ENCODE measurements at places on chromosomes 3 and 15.

GRCh38 chr15:93141371-93141794, 52.4 kb upstream of the RGMA start:
- peak; percentile 5 for DNase-seq

DNA sequence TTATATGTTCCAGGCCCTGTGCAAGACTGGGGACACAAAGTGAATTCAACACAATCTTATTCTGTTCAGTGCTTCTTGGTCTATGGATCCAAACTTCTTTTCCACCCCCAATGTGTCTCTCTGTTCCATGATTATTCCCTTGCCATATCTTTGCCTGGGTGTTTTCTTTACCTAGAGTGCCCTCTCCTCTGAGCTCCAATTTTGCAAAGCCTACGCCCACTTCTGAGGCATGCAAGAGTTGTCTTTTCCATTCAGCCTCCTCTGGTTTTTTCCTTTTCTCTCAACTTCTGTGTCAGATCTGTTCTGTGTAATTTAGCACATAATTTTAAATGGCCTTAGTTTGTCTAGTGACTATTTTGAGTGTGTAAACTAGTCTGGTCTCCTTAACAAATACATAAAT, 72.8 kb upstream of the PLCL2 start:
- DNase-seq, result no peak

- DNase-seq, result no peak
These were observed 23.3 kb upstream of the CHMP2B start for GRCh38 chr3:87203809-87204208.

- no peak for DNase-seq
These were observed 12.8 kb downstream of the UBR1 start for GRCh38 chr15:43093026-43093425.

DNA sequence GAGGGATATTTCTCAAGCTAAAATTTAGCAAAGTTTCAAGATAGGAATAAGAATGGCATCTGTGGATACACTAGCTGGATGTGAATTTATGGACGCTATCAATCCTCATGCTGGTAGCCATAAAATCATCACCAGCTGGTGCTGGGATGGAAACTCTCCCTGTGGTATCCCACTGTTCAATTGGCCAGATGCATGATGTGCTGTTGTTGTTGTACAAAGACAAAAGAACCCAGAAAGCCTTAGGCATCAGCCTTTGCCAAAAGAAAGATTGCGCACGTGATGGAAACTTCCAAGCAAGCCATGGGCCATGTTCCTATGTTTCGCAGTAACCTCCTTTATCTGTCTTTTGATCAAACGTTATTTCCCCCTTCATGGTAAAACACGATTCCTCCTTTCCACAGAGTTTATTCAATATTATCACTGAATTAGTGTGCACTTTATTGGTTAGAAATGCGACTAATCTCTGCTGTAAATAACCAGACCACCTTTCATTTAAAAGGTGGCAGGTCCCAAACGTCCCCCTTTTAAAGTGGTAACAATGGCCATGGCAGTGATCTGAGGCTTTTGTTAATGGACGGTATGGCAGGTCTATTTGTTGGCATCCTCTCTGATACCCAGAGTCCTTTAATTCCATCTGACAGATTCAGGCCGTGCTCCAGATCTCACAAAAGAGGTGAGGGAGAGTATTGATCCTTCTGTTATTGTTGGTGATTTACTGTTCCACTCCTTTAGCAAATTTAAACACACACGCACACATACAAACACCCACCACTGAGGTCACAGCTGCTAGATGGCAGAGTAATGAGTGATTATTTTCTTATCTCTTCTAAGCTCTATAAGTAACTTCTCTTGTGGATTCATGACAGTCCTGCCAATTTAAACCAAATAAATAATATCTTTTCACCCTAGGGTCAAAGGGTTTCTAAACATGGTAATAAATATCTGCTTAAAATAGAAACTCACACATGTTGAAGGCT, 291.2 kb upstream of the KCNMB2 start:
- DNase-seq, result no peak

DNA sequence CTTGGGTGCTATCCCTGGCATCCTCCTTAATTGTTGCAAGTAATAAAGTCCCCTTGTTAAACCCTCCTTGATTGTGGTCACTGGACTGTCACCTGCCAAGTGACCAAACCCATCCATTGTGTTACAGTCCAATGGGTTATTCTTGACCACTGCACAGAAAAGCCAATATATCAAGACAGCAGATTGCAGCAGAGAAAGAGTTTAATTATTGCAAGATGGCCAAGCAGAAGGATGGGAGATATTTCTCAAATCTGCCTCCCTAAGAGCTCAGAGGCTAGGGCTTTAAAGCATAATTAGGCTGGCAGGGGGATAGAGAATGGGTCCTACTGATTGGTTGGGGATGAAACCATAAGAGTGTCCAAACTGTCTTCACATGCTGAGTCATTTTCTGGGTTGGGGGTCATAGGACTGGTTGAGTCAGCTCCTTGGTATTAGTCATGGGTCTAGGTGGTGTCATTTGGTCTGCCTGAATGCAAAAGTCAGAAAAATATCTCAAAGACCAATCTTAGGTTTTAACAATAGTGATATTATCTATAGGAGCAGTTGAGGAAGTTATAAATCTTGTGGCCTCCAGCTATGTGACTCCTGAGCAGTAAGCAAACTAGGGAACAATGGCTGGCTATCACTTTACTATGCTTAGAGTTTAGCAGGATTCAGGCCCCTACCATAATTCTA, 19.1 kb upstream of the XYLB start:
- no peak for DNase-seq

- no peak for DNase-seq
These were observed 5.5 kb upstream of the CX3CR1 start for GRCh38 chr3:39285332-39285731.

GRCh38 chr3:150495149-150495548, 51.1 kb downstream of the SERP1 start:
- no peak for DNase-seq

- DNase-seq, result no peak
These were observed 91.5 kb downstream of the ADAMTS17 start for GRCh38 chr15:100250176-100250800.

GRCh38 chr3:168844894-168845482, 749.3 kb upstream of the GOLIM4 start:
- DNase-seq, result no peak

GRCh38 chr3:17717411-17717810, 25.0 kb downstream of the TBC1D5 start:
- no peak for DNase-seq

DNA sequence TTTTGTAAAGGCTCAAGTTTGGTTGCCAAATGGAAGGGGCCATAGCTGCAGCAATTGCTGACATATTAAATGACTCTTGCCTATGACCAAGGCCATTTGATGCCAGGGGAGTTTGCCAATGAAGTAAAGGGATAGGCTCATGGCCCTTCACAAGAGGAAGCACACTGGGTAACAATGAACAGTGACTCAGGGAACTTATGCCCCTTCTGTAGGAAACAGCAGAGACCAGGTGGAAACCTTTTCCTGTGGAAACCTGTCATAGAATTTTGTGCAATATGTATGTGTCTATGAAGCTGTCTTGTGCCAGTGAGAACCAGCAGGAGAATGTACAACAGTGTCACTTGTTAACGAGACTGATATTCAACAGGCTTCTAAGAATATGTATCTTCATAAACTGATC, 25.4 kb upstream of the AVEN start:
- DNase-seq, result no peak

- no peak for DNase-seq
These were observed 171.2 kb downstream of the ADAMTS17 start for GRCh38 chr15:100170291-100171210.

- DNase-seq, result no peak
These were observed 82.1 kb downstream of the GABRB3 start for GRCh38 chr15:26690778-26691177.

DNA sequence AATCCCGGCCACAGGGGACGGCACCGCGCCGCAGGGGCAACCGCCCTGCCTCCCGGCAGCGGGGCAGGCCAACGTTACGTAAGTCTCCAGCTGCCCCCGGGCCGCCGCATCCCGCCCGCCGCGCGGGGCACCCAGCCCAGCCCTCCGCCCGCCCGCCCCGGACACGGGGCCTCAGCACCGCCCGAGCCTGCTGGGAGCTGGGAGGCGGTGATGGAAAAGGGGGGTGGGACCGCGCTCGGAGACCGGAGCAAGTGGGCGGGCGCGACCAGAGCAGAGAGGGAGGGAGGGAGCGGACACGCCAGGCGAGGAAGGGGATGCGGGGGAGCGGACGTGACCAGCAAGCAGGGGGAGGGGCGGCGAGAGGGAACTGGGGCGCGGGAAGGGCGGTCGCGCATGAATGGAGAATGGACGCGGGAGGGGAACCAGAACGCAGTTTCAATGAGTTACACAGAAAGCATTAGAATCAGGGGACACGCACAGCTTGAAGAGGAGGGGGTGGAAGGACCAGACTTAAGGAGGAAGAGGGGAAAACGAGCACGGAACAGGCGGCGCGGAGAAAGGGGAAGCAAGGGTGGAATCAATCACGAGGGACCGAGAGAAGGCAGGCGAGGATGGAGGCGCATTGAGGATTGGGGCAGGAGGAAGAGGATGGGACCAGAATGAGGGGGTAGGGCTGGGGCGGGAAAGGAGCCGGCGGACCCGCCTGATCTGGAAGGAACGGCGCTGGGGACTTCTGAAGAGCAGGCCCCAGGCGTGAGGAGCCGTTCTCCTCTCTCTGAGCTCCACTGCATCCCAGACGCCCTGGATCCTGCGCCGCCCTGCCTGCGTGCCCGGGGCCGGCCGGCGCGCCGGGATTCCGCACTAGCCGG, 559 bp downstream of the PKM start:
- DNase-seq, result peak; percentile 71

DNA sequence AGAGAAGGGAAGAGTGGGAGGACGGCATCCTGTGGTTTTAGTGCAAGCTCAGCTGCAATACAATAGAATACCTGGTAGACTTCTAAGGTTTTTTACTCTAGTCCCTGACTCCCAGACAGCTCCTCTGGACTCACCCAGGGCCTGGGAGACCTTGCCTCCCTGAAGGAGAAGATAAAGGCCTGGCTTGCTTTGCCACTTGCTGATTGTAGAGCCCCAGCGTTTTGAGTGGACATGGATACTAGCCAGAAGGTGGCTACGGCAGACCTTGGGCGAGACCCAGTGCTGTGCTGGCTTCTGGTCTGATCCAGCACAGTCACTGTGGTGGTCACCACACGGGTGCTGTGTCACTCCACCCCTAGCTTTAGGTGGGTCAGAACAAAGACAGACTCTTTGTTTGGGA, 72.2 kb upstream of the TTC14 start:
- no peak for DNase-seq

DNA sequence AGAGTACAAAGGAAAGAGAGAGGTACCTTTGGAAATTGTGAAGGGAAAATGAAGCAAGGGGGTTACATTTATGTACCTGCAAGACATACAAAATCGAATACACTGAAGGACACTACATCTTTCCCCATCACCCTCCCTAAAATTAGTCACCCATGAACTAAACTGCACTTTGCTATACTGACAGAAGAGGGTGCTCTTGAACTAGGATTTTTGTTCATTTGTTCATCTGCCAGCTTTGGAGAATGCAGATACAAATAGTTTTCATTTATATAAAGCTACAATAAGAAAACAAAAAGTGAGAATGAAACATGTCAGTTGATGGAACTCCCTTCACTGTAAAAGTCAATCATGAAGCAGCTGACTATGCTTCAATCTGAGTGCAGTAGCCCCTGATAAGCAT, 55.7 kb downstream of the PCCB start:
- DNase-seq, result no peak

DNA sequence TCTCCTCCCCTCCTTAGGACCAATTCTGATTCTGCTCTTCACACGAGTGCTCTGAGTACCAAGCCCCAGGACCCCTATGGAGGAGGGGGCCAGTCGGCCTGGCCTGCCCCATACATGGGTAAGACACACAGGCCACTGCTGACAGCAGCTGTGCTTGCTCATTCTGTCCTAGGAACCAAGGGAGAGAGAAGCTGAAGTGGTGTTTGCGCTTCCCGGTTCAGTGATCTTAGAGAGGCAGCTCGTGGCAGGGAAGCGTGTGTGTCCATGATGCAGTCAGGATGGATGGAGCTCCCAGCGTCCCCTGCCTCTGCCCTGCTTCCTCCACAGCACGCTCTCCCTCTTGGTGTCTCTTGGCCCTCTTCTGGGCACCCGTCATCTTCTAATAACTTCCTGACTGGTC, 77.6 kb downstream of the CRTC3 start:
- no peak for DNase-seq

- no peak for DNase-seq
These were observed 433.1 kb upstream of the KCNMB2 start for GRCh38 chr3:178103140-178103539.

- DNase-seq, result no peak
These were observed at the start of gene ACOX2 for GRCh38 chr3:58536501-58537411. Gene ACOX2, minus strand, starts transcription at chr3:58537190. Its CDS starts 2,084 bp downstream, at chr3:58535106.

DNA sequence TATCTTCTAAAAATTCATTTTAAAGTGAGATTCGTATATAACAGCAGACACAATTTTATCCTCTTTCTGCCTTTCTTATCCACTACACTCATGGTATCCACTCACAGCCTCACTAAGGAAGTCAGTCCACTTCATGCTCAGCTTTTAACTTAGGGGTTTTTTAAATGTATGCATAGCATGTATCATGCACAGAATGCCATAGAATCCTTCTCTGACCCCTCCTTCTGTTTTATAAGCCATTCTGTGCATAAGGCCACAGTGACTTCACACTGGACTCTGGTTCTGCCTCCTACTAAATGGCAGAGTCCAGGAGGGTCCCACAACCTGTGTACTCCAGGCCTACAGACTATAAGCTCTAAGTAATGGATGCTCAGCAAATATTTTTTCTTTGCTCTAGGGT, 129.2 kb downstream of the ATG7 start:
- no peak for DNase-seq

DNA sequence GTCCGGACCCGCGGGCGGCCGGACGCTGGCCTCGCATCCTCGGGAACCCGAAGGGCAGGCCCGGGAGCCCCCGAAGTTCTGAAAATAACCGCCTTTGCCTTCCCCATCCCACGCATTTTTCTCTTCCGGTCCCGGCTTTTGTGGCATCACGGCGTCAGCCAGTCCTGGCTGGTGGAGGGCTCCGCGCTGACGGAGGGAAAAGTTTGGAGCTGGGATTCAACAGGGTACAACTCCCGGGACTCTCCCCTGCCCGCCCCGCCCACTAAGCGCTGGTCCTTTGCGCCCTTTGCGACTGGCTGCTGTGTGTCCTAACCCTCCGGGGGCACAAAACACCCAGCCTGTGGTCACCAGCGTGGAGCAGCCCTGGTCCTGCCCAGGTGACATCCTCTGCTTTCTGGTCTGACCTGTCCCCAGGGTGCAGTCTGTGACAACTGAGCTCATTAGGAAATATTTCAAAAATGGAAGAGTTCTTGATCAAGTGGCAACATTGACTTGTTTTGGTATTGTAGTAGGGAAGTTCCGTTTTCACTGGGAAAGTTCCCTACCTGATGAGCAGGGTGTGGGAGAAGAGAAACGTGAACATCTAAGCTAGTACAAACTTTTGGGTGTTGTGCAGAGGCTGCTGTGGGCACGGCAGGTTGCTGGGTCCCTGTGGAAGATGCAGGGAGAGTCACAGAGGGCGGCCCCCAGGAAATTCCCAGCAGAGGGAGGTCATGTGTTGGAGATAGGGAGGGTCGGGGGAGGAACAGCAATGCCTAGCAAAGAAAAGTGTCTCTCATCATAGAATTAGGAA, 775 bp downstream of the ARNT2 start:
- no peak for DNase-seq

All from stimulated activated CD8-positive, alpha-beta memory T cell treated with anti-CD3 and anti-CD28 coated beads, Interleukin-4, amount 100 ng/mL, for 4 hours (primary cell).